ENCODE measurements at places on chromosomes 3 and 15.

DNA sequence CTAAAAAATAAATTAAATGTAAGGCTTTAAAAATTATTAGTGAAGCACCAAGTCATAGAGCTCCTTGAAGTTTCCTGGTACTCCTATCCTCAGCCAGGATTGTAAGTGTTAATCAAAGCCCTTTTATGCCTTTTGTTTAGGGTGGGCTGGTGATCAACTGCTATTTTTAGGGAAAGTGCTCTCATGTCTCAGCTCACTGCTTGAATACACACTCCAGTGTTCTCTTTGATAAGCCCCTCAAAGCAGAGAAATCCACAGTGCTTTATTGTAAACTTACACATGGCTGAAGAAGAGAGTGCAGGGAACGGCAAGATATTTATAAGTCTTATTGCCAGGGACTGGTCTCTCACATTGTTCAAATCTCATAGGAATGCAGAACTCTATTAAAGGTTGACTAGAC lies 156.4 kb upstream of the AZI2 start:
- no peak for DNase-seq

DNA sequence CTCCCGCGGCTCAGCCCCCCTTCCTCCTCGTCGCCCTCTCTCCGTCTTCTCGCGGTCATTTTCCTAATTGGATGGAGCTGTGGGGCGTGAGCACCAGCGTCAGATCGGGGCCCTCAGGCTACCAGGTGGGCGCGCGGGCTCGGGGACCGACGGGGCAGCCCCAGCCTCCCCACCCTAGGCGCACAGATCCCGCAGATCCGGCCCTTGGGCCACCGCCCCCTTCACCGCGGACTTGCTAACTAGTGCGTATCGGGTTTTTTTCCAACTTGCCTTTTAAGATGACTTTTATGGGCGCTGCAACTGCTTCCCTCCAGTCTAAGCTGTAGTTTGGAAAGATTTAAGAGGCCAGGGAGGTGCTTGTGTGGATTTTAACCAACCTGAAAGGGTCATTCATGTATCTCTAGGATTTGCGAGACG lies 1.3 kb downstream of the ZNF710 start:
- DNase-seq = peak; percentile 37

DNA sequence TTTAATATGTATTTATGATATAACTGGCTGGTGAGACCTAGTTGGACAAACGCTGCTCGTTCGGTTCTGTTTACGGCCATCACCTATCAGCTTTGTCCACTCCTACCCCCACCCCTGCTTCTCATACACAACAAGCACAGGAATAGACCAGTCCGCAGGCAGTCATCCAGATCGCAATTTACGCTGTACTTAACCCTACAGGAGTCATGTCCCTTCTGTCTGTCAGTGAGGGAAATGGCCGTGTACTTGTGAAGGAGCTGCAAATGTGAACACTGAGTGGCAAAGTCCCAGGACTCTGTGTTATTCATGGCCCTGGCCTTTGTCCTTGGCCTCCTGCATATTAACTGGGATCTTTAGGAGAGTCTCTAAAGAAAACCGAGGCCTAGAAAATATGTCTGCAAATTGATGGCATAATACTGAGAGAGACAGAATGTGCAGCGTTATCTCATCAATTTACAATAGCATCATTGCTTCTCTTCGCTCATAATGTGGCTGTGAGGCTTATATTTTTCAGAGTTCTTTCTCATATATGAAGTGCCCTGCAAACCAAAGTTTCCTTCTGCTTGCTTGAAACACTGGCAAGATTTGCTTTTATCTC lies 7.2 kb upstream of the ABHD10 start:
- no peak for DNase-seq

DNA sequence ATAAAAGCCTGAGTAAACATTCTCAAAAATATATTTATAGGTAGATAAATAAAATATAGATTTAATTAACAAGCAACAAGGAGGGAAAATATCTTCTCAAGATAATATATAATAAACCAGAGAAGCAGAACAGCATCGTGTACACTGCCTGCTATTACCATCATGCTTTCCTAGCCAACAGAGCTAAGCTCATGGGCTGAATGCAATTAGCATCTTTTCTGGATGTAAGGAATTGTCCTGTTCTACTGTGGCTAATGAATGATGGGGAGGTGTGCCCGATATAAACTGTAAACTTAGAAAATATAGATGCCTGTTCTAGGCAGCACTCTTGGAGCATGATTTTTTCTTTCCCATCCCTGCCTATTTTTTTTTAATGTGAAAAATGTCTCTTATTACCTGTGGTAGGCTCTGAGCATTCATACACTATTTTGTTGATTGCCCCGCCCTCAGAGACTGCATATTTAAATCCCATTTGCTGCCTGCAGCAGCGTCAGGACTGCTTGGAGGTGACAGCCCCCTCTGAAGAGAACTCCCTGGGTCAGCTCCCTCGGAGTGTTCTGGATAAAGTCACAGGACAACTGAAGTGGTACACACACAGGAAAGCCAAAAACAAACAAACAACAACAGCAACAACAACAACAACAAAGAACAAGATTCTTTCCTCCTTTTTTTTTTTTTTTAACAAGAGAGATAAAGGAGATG lies 312.3 kb downstream of the SATB1 start:
- DNase-seq = no peak

GRCh38 chr3:58206406-58207011 lies 4.3 kb downstream of the DNASE1L3 start:
- DNase-seq = peak; percentile 64

DNA sequence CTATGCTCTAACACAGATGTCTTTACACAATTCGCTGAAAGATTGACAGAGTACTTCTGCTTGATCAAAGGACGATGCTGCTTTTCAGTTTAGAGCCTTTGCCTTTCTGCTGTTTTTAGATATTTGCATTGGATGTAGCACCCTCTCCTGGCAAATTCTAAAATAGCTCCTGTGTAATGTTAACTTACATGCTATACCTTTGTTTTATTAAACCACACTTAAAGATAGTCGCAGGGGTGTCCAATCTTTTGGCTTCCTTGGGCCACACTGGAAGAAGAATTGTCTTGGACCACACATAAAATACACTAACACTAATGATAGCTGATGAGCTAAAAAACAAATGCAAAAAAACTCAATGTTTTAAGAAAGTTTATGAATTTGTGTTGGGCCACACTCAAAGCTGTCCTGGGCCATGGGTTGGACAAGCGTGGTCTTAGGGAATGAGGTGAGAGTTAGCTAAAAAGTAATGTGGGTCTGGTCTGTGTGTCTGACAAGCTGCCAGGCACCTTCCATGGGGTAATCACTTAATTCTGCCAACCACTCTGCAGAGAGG lies 62.9 kb downstream of the ATG7 start:
- peak; percentile 68 for DNase-seq

DNA sequence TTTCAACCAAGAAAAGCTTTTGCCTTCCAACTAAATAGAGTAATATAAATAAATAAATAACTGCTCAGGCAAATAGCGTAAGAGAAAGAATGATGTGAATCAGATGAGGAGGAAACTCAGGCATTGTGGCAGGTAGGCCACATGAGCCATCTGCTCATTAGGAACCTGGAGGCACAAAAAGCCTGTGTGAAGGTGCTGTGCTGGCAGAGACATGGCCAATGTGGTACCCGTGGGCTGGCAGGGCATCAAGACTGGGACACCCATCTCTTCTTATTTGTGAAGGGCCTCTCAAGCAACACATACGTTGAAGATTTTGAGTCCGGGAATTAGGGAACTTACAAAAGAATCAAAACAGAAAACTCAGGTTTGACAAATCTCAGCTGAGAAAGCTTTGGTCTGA lies 9.5 kb downstream of the ANKRD34C start:
- no peak for DNase-seq

- DNase-seq = no peak
These were observed 50.3 kb downstream of the SPATA12 start for GRCh38 chr3:57110798-57111197.

DNA sequence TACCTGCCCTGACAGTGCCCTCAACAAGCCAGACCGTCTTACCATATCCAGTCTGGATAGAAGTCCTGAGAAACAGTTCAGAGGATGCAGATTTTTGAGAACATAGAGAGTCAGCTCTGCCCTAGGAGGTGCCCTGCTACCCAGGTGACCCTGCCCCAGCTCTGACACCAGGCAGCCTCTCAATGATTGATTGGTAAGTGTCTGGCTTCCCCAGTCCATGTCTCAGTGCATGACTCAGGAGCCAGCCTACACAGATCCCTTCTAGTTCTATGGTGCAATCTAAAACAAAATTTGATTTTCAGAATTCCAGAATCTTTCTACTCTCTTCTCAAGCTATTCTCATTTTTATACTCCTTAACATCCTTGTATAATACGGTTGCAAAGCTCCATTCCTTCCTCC lies 292.1 kb downstream of the VPS13C start:
- no peak for DNase-seq

Data from activated CD4-positive, alpha-beta T cell treated with anti-CD3 and anti-CD28 coated beads, Interleukin-10, Interleukin-2, amounts not matched to agents 100 ng/mL and 50 ng/mL, durations not matched to agents 16 hours and 8 hours (primary cell).